Kasumi-1 (cell line): ENCODE measurements at places on chromosomes 12 and 14.
A peak's percentile ranks its signal among the peaks of the same experiment; 100 is the strongest.

DNA sequence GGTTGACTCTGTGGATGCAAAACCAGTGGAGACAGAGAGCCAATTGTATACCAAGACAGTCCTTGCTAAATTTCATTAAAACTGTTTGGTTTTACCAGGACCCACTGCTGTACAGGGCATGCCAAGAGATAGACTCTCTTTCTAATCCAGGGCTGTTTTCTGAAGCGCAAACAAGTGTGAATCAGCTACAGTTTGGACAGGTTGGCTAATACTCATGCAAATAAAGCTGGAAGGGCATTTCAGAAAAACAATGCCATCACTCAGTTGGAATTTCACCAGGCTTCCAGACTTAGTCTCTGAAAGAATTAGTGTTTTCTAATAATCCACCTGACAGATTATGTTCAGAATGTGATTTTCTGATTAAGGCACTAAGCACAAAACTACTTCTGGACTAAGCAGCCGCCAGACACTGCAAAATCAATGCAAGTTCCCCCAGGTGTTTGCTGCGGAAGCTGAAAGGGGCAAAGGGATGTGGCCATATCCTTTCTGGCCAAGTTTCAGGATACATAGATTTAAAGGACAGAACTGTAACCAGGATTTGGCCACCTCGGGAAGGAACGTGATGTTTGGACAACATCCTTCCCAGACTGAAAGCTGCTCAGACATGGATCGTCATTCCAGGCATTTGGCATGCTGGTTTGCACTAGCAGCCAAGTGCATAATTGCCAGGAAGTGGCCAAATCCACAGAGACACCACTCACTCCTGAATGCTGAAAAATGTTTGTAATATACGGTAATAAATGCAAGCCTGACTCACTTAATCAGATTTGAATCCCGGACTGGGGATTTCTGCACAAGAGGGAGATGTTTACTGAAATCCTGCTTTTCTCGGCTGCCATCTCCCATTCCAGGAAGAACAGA lies 32.0 kb upstream of the CDKN3 start:
- DNase-seq, result no peak

GRCh38 chr14:54348001-54348611 lies 48.7 kb upstream of the CDKN3 start:
- DNase-seq, result peak; percentile 92

GRCh38 chr12:6347367-6348338 lies 5.8 kb upstream of the TNFRSF1A start:
- DNase-seq, result peak; percentile 88

DNA sequence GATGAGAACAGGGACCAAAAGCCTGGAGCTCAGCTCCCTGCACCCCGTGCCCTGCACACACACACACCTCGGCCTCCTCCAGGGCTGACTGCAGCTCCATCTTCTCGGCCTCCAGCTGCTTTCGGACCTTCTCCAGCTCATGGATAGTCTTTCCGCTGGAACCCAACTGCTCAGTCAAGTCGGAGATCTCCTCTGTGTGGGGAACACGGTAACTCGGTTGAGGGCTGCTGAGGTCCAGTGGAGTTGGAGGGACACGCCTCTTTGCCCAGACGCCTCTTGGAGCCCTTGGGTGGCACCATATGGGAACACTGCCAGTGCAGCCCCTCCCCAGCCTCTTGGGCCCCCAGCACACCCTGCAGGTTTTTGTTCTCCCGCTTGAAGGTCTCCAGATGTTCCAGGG lies 8.7 kb upstream of the MYH6 start:
- DNase-seq, result no peak

DNA sequence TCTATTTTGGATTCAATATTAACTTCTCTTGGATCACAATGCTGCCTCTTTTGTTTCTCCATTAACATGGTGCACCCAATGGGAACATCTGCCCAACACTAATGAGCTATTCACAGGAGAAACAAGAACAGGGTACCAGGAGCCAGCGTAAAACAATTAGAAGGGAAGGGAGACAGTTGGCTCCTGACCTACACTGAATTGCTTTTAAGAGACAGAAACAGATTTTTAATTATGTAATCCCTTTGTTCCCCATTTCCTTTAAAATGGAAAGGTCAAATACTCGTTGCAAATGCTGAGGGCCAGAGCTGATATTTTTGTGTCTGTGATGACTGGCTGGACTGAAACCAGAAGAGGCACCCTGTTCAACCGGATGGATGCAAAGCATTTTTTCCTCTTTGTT lies 108.3 kb downstream of the SEC23A start:
- no peak for DNase-seq

GRCh38 chr12:113203852-113204760 lies 17.2 kb upstream of the TPCN1 start:
- DNase-seq, result no peak
